ENCODE measurements at places on chromosomes 2 and 18.

DNA sequence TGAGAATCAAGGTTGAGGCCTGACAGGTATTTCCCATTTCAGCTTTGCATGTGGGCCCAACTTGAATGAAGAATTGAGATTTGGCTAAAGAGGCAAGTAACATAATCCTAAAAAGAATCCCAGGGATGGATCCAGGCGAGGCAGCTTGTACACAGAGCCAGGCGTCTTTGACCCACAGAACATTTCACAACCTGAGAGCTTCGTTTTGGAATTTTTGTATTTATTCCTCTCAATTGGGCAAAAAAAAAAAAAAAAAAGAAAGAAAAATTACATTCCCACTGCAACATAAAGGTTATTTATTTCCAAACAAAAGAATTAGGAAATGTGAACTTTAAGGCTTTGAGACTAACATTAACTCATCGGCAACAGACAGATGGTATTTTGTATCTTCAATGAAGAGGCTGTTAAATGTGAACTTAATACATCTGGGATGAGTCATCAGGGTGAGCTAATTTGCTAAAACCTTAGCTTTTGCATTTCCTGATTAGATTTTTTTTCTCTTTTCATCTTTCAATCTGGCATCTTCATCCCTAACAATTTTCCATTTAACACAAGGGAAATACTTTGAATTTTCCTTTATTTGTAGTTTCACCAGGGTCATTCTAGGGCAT lies 478.5 kb upstream of the TNP1 start:
- DNase-seq: no peak

DNA sequence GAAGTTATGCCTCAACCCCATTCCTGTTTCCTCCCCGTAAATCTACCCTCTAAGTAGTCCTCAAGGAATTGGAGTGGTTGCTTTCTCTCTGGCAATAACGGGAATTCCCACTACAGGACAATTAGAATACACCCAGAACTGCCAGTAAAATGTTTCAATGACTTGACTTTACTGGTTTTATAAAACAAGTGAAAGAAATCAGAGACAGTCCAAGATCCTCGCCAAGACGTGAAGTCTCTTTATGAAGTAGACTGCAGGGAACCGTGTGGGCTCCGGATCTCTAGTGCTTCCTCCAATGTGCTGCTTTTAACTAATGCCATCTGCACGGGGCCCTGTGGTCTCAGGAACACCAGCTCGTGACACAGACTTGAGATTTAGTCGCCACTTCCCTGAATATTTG lies 101.4 kb downstream of the CPO start:
- DNase-seq: no peak

GRCh38 chr18:58544616-58545337 lies 84.1 kb downstream of the ALPK2 start:
- no peak for DNase-seq

DNA sequence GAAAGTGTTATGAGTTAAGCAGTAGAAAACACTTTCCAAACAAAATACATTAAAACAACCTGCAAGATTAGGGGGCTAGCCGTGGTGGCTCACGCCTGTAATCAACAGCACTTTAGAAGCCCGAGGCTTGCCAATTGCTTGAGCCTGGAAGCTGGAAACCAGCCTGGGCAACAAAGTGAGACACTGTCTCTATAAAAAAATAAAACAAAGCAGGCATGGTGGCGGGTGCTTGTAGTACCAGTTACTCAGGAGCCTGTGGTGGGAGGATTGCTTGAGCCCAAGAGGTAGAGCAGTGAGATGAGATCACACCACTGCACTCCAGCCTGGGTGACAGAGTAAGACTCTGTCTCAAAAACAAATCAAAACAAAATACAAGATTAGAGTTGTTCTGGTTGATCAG lies 208.3 kb downstream of the ERBB4 start:
- DNase-seq: no peak

DNA sequence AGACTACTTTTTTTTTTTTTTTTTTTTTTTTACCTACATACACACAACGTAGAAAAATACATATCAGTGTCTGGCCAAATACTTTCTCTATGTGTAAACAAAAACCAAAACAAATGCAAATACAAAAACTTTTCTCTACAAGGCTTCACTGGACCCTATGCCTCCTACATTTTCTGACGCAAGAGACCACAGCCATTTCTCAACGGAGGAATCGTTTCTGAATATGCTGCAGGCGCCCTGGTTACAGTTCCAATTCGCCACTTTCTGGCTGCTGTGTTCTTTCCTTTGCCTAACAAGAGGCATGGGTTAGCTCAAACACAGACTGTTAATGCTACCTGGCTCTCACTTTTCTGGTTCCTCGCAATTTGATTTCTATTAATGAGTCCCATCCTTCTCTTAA lies 96.4 kb downstream of the EPB41L3 start:
- DNase-seq: no peak

GRCh38 chr18:59222341-59222740 lies 2.4 kb downstream of the GRP start:
- DNase-seq: no peak

GRCh38 chr2:133954636-133955035 lies 299.2 kb upstream of the MGAT5 start:
- DNase-seq: no peak

- no peak for DNase-seq
Observed at GRCh38 chr2:60979231-60979630, 38.3 kb upstream of the PEX13 start.

- no peak for DNase-seq
Observed at GRCh38 chr2:215098875-215099274, 39.6 kb downstream of the ABCA12 start.

- DNase-seq: no peak
Observed at GRCh38 chr2:211014376-211014775, 458.0 kb downstream of the CPS1 start.

DNA sequence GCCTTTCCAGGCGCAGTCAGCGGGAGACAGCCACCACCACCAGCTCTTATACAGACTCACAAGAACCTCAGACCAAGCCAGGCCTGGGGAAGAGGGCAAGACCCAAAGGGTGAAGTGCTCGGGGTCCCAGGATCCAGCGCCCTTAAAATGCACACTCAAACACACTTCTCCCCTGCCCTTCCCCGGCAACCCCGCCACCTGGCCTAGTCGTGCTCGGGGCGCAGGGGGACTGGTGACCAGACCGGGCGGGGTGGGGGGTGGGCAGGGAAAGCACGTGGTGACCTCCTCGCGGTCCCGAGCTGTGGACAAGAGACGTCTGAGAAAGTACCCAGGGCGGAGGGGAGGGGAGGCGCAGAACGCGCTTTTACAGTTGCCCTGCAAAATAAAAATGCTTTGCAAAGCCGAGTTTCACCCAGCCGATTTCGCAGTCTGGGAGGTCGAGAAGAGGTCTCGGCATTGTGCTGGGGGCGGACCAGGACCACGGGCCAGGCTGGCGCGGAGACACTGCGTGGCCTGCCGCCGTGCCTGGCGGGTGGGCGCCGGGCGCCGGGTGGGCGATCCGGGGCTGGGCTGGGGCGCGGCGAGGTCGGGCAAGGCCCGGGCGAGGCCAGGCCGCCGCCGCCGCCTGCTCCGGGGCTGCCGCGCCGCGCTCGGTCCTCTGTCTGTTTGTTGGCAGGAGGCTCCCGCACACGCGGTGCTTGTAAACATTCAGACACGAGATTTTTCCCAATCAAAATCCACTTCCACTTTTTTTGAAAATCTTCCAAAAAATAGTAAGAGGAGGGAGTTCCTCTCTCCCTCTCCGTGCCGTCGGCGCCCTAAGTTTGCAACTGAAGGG lies 2.0 kb downstream of the BCL11A start:
- DNase-seq: no peak

- no peak for DNase-seq
Observed at GRCh38 chr18:11767935-11768334, 78.9 kb downstream of the GNAL start.

- no peak for DNase-seq
Observed at GRCh38 chr2:207035875-207036274, 96.6 kb downstream of the CPO start.

DNA sequence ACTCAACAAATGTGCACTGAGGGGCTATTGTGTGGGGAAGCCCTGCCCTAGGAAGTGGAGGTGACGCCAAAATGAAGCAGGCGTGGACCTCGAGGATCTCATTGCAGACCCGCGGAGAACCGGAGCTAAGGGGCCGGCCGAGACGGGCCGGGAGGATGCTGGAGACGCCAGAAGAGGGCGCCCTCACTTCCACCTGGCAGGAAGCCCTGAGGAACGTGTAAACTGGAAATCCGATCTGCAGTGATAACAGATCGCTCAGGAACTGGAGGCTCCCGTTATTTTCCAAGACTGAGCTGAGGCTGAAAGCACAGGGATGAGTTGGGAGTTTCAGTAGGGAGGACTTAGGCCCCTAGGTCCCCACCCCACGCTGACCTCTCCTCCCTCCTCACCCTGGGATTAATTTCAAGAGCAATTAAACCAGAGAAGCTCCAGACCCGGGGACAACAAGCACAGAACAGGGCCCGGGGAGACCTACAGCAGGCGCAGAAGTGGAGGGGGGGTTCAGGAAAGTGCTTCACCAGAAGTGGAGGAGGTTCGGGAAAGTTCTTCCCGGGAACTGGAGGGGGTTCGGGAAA lies 7.7 kb upstream of the COL6A3 start:
- peak; percentile 70 for DNase-seq

GRCh38 chr2:135573620-135574019 lies 42.3 kb downstream of the R3HDM1 start:
- no peak for DNase-seq

DNA sequence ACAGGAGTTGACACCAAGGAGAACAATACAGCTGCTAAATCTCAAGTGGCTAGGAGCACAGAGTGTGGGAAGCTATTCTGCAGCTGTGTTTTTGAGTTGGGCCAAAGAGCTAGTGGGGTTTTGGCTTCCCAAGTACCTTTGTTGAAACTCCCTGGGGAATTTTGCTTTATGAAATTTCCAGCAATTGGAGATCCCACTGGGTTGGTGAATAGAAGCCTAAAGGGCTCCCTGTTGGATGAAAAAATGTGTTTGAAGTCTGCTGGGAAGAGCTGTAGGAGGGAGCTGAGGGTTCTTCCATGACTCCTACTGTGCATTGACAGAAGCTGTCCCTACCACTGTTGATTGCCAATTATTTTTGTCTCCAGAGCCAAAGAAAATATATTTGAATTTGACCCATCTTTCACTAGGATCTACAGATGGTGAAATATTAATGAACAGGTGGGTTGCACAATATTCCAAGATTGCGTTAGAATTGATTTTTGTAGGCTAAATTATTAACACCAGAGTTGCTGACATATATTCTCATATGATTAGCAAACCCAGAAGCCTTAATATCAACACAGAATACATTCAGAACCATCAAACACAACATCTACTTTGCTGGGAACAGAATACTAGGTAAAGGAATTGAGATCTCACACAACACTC lies 95.4 kb upstream of the CYP1B1 start:
- DNase-seq: no peak

DNA sequence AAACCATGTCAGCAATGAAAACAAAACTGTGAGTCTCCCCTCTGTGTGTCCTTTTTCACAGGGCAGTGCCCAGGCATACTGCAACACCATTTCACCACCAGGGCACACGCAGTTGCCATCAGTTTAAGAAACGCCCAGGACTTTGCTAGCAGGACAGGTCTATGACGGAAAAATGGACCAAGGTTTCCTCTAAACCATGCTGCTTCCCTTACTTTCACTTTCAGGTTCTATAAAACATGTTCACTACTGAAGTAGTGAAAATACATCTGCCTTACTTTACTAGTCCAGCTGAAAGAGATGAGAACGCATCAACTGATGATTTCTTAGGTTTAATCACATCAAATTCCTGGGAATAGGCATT lies 110.5 kb downstream of the TCF4 start:
- no peak for DNase-seq

DNA sequence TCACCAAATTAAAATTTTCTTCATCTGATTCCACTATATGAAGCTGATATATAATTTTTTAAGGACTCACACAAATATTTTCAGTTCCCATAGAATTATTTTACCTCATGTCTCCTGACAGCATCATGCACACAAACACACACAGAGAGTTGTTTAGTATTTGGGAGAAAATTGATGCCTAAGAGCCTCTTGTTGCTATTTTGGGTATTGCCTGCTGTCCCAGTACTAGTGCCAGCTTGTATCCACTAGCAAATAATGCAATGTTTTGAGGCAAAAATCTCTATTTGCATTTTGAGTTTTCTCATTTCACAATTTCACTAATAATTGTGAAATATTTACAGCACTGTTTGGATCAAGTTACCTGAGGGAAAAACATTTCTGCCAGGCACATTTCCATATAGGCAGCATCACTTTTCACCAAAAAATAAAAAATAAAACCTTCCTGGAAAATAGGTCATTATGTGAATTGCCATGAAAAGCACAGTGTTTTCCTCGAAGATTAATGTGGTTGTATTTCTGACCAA lies 328.2 kb downstream of the KCNJ3 start:
- DNase-seq: no peak

DNA sequence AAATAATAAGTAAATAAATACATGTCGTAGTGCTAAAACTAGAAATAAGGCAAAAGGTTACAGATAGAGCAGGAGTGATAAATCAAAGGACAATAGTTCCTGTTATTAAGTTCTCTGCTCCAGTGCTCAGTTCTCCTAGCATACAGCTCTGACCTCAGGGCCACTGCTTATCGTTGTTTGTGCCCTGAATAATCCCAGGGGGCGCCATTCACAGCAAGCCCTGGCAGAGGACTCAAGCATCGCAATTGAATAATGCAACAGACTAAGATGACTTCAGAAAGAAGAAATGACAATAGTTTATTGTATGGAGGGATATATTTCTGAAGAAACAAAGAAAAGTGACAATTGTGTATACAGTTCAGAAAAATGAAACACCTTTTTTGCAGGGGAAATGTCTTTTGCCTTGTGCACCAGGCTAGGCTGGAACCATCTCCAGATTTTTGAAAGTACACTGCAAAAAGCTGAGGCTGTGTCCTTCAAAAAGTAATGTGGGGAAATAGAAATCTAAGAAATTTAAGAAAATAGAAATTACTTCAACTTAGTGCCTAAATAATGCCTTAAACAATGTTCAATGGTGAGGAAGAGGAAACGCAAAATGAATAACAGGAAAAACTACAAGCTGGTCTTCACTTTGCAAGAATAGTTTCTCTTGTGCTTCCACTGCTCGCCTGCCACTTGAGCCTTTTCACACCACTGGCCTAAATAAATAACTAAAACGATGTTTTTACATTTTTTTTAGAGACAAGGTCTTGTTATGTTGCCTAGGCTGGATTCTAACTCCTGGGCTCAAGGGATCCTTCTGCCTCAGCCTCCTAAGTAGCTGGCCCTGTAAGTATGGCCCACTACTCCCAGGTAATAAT lies 19.0 kb upstream of the CCNYL1 start:
- DNase-seq: peak; percentile 51

Measured in NCI-H1436 (cell line).